Transverse colon (tissue), 4 donors: ENCODE measurements at places on chromosomes 11 and 22.
A peak's percentile ranks its signal among the peaks of the same experiment; 100 is the strongest.

DNA sequence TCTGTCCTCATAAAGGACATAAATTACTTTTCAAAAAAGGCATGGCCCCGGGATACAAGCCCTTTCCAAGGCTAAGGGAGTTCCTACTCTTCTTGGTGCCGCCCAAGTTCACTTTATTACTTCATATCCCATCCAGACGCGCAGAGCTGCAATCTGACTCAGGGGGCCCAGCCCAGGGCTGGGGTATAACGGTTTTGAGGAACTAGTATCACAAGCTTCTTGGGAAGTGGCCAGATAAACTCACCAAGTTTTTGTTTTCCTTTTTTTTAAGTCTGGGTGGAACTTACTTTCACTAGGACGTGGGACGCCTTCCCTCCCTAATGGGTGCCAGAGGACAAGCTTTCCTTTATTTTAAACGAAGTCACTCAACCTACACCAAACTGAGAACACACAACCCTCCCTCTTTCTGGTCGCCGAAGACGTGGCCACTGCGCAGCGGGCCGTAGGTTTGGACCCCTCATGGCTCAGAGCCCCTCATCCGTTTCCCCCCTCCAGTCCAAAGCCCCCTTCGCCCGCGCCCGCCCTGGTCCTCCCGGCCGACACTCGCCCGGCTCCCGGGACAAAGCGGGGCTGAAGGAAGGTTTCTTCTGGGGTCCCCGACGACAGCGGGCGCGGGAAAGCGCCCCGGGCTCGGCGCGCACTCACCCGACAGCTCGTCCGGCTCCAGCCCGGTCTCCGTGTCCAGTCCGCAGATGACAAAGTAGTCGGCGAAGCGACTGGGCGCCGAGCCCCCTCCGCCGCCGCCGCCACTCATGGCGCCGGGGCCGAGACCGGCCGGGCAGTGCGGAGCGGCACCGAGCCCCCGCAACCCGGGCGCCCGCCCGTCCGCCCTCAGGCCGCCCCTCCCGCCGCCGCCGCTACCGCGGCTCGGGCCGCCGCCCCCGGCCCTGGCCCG lies 587 bp downstream of the DENND5A start:
- DNase-seq: peak; percentile 43

DNA sequence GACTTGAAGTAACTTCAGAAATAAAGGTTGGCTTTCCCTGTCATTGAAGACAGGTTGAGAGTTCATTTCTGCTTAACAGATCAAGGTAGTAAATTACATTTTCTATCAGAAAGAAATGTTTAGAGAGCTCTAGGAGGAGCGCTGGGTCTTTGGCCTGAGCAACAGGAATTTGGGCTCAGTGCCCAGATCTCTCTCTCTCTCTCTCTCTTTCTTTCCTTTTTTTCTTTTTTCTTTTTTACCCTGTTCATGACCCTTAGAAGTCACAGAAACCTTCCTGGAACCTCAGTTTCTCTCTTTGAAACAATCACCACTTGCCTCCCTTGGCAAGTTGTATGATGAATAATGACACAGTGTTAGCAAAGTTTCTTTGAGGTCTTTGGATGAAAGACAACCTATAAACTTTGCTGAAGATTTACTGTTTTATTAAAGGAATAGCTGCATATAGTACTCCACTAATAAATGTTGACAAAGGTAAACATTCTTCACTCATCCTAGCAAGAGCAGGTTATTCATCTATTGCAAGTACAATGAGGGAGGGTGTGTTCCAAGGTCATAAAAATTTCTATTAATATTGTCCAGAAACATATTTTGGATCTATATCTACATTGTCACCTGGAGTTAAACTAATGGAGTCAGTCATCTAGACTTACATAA lies 35.5 kb upstream of the RASSF10 start:
- DNase-seq: no peak

- DNase-seq: peak; percentile 58
Measured at GRCh38 chr22:24953384-24954113, 1.0 kb downstream of the KIAA1671 start.

- peak; percentile 43 for DNase-seq
Measured at GRCh38 chr22:44309137-44309536, 3.6 kb downstream of the SHISAL1 start.

DNA sequence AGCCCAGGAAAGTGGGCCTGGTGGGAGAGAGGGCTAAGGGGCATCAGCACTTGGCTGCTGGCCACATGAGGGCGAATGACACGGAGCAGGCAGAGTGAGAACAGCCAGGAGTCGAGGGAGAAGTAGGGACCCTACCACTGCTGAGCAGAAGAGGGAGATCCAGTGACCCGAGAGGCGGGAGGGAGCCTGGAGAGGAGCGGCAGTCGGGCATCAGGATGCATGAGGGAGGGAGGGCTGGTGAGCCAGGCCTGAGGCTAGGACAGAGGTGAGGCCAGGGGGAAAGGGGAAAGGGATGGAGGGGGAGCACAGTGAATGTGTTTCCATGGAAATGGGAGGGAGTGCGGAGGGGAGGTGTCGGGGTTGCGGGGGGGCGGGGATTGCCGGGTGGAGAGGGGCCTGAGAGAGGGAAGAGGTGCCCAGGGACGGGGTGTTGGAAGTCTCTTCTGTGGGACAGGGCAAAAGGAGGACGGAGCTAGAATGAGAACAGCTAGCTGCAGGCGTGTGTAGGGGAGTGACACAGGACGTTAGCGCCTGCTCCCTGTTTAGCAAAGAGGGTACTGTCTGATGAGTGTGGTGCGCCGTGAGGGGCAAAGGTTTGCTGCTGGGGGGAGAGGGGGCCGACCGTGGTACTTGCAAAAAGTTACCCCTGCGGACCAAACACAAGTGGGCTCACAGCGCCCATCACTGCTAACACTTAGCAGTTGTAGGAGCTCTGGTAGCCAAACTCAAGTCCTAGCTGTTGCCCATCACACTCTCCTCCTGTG lies 37.1 kb upstream of the WNT11 start:
- DNase-seq: no peak

GRCh38 chr11:120739780-120740179 lies 228.2 kb downstream of the GRIK4 start:
- DNase-seq: no peak

DNA sequence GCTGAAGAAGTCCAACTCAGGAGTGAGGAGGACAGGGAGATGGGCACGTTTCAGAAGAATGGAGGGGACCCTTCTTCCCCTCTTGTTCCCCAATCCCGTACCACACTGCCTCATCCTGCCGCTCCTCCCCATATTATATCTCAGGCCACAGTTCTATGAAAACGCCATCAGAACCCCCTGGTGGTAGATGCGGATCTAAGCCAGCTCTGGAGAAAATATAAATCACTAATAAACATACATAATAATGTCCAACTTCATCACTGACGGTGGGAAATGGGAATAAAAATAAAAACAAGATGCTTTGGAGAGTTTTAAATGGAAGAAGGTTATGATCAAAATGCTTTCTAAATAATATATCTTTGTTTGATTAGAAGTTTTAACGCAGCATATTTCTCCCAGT lies 400.3 kb downstream of the CADM1 start:
- DNase-seq: no peak

DNA sequence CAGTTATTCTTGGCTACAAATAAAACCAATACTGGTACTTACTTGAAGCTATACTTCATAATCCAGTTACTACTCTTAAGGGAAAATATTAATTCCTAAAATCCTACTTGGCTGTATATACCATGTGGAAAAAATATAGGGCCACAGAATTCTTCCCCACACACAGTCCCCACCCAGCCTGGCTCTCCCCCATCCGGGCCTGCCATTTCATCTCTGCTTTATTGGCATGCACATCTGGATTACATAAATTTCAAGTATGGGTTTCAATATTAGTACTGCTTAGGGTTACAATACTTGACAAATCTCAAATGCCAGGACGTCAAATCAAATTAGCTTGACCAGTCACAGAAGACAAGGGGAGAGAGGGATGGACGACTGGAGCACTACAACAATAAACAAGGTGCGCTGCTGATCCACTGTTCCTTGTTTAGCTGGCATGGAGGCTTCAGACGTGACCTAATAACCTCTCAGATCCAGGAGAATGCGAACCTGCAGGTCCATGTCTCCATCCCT lies 81.4 kb downstream of the ABTB2 start:
- DNase-seq: no peak

- DNase-seq: no peak
Measured at GRCh38 chr22:19937616-19938473, 3.7 kb upstream of the COMT start.

- no peak for DNase-seq
Measured at GRCh38 chr11:19677381-19678080, 35.1 kb upstream of the NAV2 start.

DNA sequence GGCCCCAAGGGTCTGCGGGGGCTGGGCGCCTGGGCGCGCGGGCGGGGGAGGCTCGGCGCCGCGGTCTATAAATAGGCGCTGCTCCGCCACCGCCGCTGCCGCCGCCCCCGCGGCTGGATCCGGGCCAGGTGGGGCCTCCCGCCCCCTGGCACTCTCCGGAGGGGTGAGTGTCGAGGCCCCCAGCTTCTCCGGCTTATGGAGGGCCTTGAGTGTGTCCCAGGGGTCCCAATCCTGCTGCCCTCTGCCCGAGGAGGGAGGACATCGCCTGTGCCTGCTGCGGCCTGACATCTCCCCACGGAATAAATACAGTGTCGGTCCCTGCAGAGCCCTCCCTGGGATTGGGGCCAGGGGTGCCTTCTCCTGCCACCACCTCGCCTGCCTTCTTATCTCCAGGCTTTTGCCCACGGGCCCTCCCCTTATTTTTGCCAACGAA lies 4.3 kb upstream of the GP1BB start:
- no peak for DNase-seq

DNA sequence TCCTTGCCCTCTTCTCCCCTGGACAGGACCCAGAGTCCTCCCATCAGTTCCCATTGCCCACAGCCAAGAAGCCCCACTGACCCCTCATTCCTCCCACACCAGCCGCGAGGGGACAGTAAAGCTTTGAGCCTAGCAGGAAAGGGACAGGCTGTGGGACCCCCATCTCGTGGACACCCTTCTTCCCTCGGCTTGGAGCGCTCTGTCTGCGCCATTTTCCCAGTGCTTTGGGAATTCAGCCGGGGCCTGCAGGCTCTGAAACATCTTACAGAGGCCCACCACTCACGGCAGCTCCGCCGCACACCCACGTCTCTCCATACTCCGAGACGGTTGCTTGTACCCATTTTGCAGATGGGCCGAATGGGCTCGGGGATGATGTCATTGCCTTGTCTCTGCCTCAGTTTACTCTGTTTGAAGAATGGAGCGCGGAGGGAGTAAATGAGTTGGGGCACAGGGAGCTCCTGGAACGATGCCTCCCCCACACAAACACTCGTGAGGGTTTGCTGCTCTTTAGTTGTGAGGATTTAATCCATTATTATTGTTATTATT lies 447.7 kb downstream of the TBC1D22A start:
- no peak for DNase-seq

- DNase-seq: peak; percentile 69
Measured at GRCh38 chr22:46084943-46085827, 65.1 kb upstream of the PPARA start.

- DNase-seq: no peak
Measured at GRCh38 chr11:46633291-46634217, 16.2 kb downstream of the ATG13 start.

- DNase-seq: peak; percentile 76
Measured at GRCh38 chr22:28009272-28009827, 90.3 kb upstream of the PITPNB start.

GRCh38 chr22:39559456-39560105 lies 11.0 kb upstream of the CACNA1I start:
- DNase-seq: no peak

DNA sequence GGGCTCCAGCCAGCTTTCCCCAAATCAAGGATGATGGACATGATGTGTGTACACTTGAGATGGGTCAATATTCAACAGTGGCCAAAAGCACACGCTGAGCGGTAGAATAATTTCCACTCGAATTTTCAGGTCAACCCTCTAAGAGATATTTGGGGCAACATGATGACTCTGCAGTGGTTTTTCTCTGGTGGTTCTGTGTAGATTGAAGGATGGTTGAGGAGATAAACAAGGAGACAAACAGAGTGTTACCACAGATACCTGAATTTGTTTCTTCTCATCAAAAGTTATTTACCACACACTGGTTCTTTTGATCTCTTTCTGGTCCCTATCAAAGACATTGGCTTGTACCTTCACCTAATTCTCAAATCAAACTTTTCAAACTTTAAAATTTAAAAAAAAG lies 242.0 kb downstream of the ETS1 start:
- no peak for DNase-seq

GRCh38 chr11:60493454-60493853 lies 876 bp downstream of the MS4A12 start:
- no peak for DNase-seq

DNA sequence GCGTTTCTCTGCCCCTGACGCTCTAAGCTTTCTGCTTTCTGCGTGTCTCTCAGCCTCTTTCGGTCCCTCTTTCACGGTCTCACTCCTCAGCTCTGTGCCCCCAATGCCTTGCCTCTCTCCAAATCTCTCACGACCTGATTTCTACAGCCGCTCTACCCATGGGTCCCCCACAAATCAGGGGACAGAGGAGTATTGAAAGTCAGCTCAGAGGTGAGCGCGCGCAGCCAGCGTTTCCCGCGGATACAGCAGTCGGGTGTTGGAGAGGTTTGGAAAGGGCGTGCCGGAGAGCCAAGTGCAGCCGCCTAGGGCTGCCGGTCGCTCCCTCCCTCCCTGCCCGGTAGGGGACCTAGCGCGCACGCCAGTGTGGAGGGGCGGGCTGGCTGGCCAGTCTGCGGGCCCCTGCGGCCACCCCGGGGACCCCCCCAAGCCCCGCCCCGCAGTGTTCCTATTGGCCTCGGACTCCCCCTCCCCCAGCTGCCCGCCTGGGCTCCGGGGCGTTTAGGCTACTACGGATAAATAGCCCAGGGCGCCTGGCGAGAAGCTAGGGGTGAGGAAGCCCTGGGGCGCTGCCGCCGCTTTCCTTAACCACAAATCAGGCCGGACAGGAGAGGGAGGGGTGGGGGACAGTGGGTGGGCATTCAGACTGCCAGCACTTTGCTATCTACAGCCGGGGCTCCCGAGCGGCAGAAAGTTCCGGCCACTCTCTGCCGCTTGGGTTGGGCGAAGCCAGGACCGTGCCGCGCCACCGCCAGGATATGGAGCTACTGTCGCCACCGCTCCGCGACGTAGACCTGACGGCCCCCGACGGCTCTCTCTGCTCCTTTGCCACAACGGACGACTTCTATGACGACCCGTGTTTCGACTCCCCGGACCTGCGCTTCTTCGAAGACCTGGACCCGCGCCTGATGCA lies at the start of gene MYOD1:
TSS of gene MYOD1 (plus strand) at position 544 of the 910 bp plus-strand sequence. CDS start at position 756, 212 bp downstream.
- no peak for DNase-seq

- no peak for DNase-seq
Measured at GRCh38 chr11:35419184-35419829, at the start of gene SLC1A2. TSS of gene SLC1A2 (minus strand) at chr11:35419558. CDS start at chr11:35418966, 592 bp downstream.

GRCh38 chr11:102920118-102920684 lies 35.3 kb downstream of the MMP13 start:
- no peak for DNase-seq

- no peak for DNase-seq
Measured at GRCh38 chr11:65077451-65077850, 6.4 kb downstream of the CDCA5 start.

DNA sequence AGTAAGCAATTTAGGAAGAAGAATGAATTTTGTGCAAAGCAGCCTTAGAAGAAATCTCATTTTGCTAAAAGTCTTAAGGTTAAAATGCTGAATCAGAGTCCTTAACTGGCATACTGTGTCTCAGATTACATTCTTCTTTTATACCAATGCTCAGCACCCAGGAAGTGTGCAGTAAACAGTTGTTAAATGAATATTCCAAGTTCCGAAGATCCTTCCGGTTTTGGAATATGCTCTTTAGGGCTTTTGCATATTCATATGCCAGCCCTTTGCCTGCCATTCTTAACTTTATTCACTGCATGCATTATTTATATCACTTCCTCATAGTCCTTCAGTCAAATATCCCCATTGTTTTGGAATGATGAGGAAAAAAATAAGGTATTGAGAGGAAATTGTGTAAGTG lies 242.0 kb downstream of the DDX10 start:
- DNase-seq: no peak

- DNase-seq: no peak
Measured at GRCh38 chr11:44725757-44726282, 942 bp upstream of the TSPAN18 start.
